ENCODE measurements at places on chromosomes 7 and 10. TPM values are rescaled to one million over a fixed set of nuclear protein-coding genes. Genes with fewer than 3 reads are reported as not detected.

The UTF1 gene
- not detected for total RNA-seq

The KCND2 gene
- not detected for total RNA-seq

GRCh38 chr10:121637437-121637836 is 39.2 kb upstream of the FGFR2 start:
- no peak for DNase-seq

DNA sequence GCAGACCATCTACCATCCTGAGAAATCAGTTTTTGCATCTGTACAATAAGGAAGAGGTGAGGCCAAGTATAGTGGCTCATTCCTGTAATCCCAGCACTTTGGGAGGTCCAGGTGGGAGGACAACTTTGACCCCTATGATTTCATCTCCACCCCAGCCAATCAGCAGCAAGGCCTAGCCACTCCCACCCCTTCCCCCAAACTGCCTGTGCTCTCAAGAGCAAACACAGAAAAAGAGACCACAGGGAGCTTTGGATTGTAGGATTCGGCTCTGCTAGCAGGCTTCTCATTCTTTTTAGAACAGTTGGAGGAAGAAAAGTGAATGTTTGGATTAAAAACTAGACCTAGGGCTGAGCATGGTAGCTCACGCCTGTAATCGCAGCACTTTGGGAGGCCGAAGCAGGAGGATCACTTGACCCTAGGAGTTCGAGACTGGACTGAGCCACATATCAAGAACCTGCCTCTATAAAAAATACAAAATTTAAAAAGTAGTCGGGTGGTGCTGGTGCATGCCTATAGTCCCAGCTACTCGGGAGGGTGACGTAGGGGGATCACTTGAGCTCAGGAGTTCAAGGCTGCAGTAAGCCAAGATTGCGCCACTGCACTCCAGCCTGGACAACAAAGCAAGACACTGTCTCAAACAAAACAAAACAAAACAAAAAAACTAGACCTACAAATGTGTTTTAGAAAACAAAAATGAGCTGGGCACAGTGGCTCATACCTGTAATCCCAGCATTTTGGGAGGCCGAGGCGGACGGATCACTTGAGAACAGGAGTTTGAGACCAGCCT is 25.1 kb upstream of the PROSER2 start:
- DNase-seq: peak; percentile 70

DNA sequence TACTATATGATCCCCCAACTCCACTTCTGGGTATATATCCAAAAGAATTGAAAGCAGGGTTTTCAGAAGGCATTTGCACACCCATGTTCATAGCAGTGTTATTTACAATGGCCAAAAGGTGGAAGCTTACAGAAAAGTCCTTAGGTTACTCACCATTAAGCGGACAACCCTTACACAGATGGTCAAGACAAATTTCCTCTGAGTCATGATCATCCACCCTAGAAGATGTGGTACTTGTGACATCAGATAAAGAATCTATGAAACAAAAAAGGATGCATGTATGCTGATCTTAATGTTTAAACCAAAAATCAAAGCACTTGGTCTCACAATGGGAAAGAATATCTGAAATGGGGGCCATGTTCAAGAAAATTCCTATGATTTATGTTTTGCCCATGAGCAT is 31.1 kb downstream of the ZC3HAV1 start:
- DNase-seq: no peak

- no peak for DNase-seq
Observed at GRCh38 chr10:7810443-7810842, 7.9 kb upstream of the TAF3 start.

The CTAGE15 gene
- not detected for total RNA-seq

The CREB3L2 gene
- total RNA-seq: 20.4 TPM

The KIAA1217 gene
- 76.2 TPM for total RNA-seq

DNA sequence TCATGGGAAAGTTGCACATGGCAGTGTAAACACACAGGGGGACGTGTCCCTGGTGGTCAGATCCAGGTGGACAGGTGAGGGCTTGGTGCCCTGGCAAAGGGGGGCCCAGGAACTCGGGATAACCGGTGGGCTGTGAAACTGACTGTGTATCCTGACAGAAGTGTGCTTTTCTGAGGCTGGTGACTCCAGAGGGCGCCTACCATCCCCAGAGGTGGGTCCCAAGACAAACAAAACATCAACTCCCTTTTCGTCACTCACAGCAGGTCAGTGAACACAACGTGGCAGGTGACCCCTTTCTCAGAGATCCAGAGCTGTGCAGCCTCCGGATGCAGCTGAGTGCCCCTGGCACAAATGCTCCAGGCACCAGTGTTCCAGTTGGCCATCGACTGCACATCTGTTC is 56.0 kb upstream of the DDC start:
- no peak for DNase-seq

- DNase-seq: no peak
Observed at GRCh38 chr10:10256860-10257259, 760.8 kb upstream of the CELF2 start.

DNA sequence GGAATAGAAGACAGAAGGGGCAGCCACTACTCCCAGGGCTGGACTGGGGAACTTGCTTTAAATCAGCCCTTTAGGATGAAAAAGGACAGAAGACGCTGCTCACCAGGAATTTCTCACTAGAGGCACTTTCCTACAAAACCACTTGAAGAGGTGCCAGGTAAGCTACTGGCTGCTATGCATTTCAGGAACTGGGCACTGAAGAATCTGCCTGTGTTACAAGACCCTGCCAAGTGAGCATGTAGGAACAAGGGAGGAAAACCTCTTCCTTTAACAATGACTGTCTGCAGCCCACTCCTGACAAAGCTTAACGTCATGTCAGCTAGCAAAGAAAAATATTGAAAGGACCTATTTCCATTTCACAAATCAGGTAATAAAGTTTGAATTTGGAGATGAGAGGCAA is 5.8 kb upstream of the AGMO start:
- DNase-seq: no peak

The RASA4B gene
- total RNA-seq: 1.8 TPM
